ENCODE measurements at places on chromosomes 1 and 21. TPM values are rescaled to one million over a fixed set of nuclear protein-coding genes. Genes with fewer than 3 reads are reported as not detected.

BEND5 gene
- not detected for total RNA-seq

MCOLN3 gene
- total RNA-seq: 14.2 TPM

PLOD1 gene
- 156 TPM for total RNA-seq

C1QA gene
- 0.41 TPM for total RNA-seq

ZC3H12A gene
- 9.4 TPM for total RNA-seq

Data from Panc1 (cell line).